ENCODE measurements at places on chromosomes 16 and 17.
A peak's percentile ranks its signal among the peaks of the same experiment; 100 is the strongest.

DNA sequence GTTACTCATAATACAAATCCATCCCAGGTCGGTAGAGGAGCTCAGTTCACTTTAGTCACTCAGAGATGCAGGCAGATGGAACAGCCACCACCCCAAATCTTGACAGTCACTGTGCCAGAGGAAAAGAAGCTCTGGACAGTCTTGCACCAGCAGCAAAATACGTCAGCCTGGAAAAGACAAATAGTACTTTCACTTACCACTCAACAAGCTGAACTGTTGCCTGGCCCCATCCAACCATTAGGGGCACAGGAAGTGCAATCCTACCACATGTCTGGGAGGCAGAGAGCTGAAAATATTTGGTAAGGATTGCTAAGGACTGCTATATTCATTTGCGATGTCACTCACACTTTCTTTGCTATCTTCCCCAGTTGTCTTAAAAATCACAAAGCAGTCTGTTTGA lies 239.1 kb upstream of the TOX3 start:
- DNase-seq: no peak

DNA sequence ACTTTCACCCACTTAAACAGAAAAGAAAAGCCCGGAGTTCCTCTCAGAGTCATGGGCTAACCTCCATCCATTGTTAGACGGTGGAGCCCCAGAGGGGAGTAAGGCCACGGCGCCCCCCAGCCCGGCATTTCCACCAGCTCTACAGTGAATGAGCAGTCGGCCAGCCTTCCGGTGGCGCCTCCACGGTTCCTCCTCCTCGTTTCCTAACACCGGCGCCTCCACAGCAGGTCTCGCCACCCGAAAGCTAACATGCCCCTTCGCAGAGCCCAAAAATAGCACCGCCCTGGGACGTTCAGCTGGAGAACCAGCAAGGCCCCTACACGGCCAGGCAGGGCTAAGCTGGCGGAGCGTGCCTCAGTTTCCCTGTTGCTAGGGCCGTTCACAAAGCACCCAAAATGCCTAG lies 858 bp downstream of the MMD start:
- DNase-seq: peak; percentile 55

GRCh38 chr16:78675951-78676792 lies 576.7 kb downstream of the WWOX start:
- DNase-seq: no peak

DNA sequence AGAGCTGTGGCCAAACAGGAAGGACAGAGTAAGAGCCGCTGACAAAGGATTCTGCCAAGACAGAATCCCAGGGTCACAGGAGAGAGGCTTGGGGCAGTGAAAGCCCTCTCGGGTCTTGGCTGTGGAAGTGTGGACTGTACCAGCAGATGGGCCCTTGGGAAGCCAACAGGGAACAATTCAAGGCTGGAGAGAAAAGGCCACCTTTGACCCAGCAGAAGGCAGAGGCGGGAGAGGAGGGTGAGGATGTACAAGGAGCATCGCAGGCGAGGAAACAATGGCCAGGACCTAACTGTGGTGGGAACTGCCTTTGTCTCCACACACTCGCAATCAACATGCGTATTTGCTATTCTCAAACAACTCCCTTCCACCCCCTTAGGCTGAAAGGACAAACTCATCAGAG lies 15.7 kb downstream of the CARHSP1 start:
- no peak for DNase-seq

- DNase-seq: no peak
Measured at GRCh38 chr16:89040391-89040790, 53.3 kb upstream of the ACSF3 start.

- no peak for DNase-seq
Measured at GRCh38 chr17:68591583-68591982, 9.6 kb downstream of the FAM20A start.

DNA sequence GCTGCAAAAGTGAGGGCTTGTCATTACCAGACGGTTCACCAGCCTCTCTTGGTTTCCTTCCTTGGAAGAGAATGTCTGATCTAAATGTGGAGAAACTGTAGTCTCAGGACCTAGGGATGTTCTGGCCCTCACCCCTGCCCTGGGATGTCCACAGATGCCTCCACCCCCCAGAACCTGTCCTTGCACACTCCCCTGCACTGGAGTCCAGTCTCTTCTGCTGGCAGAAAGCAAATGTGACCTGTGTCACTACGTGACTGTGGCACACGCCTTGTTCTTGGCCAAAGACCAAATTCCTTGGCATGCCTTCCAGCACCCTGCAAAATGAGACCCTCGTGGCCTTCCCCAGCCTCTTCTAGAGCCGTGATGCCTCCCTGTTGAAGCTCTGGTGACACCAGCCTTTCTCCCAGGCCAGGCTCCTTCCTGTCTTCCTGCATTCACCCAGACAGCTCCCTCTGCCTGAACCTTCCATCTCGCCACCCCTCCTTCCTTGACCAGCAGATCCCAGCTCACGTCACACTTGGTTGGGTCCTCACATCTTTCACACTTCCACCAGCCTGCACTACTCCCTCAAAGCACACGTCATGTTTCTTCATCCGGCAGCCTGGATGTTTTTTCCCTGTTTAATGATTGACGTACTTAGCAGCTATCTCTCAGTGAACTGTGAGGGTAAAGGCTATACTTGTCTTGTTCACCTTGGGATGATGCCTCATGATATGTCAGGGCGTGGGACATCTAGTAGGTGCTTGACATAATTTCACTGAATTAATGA lies 4.3 kb downstream of the ZNF768 start:
- DNase-seq: no peak

DNA sequence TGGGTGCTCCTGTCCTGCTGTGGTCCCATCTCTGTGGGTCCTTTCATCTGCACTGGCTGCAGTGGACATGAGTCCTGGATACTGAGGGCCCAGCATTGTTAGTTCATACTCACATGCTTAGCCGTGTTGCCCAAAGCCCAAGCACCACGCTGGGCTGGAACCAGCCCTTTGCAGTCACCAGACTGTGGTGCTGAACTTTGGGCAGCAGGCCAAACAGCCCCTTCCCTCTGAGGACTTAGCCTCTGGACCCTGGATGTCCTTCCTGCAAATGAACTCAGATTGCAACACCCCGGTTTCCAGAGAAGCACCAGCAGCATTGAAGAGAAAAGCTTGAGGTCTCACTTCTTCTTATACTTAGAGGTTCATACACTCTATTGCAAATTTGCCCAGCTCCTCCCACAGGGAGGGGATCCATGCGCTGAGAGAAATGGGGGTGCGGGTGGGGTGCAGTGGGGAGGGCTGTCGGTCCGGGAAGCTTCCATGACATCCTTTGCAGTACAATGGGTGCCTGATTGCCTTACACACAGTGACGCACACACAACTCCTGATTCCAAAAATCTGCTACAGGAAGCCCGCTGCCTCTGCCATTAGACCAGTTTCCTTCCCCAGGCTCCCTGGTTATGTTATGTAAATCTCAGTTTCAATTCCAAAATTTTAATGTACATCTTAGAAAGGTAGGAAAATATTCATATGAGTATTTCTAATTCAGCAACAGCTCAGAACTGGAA lies 65.8 kb downstream of the RGS9 start:
- no peak for DNase-seq

DNA sequence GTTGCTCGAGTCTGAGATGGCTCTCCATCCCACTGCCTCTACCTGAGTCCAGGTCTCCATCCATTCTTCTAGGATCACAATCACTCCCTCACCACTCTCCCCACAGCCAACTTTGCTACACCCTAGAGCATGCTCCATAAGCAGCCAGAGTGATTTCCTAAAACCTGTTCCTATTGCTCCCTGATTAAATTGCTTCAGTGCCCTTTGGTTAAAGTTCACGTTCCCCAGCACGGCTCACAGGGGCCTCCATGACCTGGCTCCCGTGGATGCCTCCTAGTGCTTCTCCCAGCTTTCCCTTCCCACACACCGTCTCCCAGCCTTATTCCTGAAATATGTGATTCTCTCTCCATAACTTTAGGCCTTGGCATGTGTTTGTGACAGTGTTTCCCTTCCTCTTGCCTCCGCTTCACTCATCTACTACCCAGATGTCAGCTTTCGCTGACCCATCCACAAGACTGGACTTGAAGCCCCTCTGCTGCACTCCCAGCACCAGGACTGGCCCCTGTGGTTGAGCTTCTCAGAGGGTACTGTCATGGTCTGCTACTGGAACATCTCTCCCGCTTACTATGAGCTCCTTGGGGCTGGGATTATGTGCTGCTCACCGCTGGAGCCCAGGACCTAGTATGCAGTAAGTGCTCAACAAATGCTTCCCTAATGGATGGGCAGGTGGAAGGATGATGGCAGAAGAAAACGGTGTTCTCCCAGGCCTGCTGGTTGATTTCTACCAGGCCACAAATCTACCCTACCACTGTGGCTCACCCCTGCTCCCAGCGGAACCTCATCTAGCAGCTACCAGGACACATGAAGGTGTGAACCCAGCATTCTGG lies 17.9 kb downstream of the MYO18A start:
- no peak for DNase-seq

- no peak for DNase-seq
Measured at GRCh38 chr17:66175892-66176291, 16.0 kb downstream of the CEP112 start.

DNA sequence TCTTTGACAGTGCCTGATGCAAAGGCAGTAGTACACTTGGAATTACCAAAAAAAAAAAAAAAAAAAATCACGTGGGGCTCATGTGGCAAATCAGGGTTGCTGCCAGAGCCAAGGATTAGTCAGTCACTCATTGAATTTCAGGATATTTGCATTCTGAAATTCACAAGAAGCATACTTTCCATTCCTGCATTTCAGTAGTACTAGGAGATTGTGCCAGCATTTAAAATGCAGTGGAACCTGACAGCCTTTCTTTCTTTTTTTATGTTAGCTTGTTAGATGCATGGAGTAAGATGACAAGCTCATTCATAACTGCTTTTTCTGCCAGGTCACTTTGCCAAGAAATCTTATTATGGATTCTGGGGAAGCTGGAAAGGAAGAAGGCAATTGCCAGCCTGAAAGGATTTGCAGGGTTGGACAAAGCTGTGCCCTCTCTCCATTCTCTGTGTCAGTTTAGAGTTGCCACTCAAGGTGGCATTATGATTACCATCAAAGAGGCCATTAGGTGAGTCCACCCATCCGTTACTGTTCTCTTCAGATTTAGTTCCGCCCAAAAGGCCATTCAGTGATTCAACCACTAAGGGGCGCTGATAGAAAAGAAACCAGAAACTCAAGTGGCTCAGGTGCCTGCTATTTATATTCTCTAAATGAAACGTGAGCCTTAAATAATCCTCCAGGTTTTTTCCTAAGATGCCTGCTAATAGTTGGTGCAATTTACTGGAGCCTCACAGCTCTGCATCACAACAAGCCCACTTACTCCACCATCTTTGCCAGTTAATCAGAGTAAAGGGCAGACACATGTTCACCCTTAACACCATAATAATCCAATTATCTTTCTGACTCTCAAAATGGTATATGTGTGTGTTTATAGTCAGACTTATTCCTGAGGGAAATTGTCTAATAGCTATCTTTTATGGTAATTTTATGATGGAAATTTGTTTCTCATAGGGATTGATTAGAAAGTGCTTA lies 59.0 kb downstream of the TANGO6 start:
- peak; percentile 22 for DNase-seq

GRCh38 chr17:33142705-33143299 lies 150.3 kb downstream of the ASIC2 start:
- DNase-seq: no peak

- no peak for DNase-seq
Measured at GRCh38 chr17:79543531-79543930, 67.3 kb downstream of the RBFOX3 start.

GRCh38 chr16:27359051-27359450 lies 42.9 kb upstream of the IL21R start:
- DNase-seq: no peak

DNA sequence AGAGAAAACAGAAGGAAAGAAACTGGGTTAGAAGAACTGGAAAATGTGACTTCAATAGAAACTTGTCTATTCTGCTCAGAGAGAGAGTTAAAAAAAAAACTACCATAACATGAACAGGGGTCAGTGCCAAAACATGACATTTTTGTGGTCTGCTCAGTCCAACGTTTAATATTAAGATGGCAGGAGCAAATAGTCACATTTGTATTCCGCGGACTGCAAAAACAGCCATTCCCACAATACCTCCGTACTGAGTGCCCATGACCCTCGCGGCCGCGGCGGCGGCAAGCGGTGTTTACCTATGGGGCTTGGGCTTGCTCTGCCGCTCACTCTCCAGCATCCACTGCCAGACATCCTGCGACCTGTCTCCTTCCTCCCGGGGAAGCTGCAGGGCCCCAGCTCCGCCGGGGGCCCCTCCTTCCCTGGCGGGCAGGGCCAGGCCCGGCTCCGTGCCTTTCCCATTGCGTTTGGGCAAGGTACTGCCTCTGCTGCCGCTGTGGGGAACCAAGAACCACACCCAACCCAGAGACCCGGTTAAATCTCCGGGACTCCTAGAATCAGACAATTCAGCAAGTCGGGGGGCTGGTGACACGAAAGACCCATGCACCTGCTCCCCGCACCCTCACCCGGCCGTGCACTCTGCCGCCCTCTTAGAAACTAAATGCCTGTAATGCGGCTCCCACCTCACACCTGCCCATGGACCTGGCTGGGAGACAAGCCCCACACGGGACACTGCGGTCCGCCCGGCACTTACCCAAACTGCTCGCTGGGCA lies 24.7 kb downstream of the AXIN2 start:
- DNase-seq: no peak

- no peak for DNase-seq
Measured at GRCh38 chr17:49076573-49077384, 55.8 kb upstream of the B4GALNT2 start.

- no peak for DNase-seq
Measured at GRCh38 chr16:19130852-19131824, 17.4 kb downstream of the ITPRIPL2 start.

DNA sequence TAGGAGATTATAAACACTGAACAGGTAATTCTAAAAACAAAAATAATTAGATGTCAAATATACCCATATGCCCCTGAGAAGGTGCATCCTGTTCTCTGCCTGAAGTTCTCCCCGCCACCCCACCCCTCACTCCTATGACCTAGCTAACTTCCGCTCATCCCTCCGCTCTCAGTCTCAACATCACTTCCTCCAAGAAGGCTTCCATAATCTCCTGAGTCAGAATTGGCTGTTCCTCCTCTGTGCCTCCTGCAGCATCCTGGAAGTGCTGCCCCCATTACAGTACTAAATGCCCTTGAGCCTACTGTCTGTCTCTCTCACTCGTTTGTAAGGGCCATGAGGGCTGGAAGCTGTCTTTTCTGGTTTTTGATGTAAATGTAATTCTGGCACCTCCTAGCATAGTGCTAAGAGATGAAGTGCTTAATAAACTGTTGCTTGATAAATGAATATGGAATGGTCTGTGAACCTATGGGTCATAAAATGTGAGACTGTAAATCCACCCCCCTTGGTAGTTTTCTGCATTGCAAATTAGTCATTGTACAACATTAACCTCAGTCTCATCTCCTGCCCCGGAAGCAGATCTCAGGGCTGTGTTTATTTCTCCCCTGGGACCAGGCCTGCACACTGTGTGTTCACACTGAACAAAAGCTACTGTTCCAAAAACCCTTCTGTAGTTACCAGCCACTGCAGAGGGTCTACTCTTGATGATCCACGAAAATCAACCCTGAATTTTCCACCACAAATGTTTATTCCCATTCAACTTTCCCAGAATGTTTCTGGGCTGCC lies 3.9 kb upstream of the MYO1D start:
- DNase-seq: no peak

DNA sequence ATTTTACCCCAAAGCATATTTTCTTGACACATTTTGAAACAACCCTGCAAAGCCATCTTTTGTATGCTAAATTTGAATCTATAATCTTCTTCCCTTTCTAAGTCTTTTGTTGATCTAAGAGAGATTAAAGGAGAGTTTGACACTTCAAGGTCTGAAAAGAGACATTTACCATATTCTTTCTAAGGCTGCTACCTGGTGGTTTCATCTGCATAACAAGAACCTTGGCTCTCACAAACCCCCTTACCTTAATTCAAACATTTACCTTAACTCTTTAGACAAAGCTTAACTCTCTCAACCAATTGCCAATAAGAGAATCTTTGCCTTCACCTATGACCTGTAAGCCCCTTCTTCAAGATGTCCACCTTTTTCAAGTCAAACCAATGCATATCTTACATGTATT lies 1143.6 kb downstream of the CDH11 start:
- no peak for DNase-seq

Data from activated CD4-positive, alpha-beta memory T cell treated with anti-CD3 and anti-CD28 coated beads, Interleukin-2, amount 10 ng/mL, durations not matched to agents 7 days and 5 days (primary cell).